ENCODE measurements at places on chromosomes 7 and 10.
A peak's percentile ranks its signal among the peaks of the same experiment; 100 is the strongest.

- no peak for DNase-seq
Observed at GRCh38 chr10:6136215-6137201, 47.7 kb downstream of the RBM17 start.

- no peak for DNase-seq
Observed at GRCh38 chr10:5511231-5511884, 12.0 kb upstream of the CALML5 start.

- DNase-seq: no peak
Observed at GRCh38 chr7:95295397-95295796, 28.9 kb downstream of the PON1 start.

DNA sequence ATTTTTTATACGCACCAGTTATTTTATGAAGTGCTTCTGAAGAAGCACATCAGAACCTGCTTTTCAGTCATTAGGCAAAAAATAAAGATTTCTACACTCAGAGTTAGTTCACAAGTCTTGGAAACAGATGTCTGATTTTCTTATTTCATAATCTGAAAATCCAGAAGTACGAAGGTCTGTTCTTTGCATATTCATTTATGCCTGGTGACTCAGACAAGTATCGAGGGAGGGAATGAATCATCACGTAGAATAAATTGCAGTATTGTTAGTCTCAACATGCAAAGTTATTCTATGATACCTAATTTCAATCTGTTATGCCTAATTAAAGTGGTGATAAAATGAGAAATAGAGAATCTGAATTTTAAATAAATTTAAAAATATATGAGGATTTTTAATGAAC lies 113.6 kb upstream of the SEM1 start:
- no peak for DNase-seq

DNA sequence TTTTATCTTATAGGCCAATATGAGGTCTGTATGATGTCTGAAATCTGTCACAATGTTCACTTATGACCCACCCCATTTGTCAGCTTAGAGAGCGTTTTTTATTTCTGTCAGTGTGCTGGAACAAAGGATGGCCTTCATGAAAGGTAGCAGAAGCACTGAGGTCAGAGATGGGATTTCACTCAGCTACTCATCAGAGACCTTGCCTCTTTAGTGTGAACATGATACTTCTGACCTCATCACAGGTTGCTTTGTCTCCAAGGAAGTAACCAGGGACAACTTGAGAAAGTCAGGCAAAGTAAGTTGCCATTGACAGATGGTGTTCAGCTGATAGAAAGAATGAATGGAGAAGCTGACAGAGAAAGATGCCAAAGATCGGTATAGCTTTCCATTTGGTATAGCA lies 16.3 kb downstream of the YAE1 start:
- no peak for DNase-seq

DNA sequence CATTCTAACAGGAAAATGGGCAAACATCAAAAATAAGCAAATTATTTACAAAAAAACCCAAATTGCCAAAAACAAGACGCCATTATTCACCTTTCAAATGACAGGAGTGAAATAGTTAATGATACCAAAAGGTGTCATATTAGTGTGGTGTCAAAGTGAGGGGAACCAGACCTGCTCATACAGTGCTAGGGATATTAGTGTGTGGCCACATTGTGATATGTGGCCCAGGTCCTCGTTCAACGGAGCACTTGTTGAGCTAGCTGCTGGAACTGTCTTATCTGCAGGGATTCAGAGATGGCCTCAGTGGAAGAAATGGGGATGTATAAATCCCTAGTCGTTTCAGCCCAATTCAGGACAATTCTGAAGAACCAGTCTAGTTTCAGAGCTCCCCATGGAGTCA lies 41.2 kb downstream of the GPR85 start:
- DNase-seq: no peak

DNA sequence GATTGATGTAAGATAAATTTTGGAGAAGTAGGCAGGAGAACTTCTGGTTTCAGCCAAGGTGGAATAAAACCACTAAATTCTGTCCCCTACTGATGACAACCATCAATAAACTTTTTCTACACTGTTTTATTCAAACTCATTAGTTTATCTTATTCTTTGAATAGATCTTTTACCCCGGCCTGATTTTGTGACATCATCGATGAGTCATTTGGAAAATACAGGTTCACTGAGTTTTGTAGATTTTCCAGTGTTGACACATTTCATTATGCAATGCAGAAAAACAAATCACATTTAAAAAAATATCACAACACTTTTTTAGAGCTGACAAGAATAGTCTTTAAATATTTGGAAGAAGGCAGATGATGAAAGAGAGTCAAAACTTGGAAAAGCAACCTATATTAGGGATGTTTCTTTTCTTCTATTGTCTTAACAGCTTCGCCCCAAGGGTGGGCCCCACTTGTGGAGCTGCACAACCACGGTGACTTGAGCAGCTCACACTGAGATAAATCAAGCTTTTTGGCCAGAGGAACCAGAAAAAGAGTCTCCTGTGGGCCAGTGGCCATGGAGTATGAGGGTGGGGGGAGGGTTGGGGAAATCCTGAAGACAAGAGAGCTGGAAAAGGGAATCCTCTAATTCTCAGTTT lies 112.8 kb downstream of the PTEN start:
- DNase-seq: no peak

GRCh38 chr10:112340601-112341000 lies 33.3 kb upstream of the ACSL5 start:
- no peak for DNase-seq

GRCh38 chr10:13707156-13707881 lies 120.6 kb downstream of the PRPF18 start:
- peak; percentile 16 for DNase-seq

GRCh38 chr7:44743750-44744149 lies 4.9 kb upstream of the ZMIZ2 start:
- no peak for DNase-seq

Data from cortex of kidney (tissue), 1 donor.